SK-N-SH (cell line): ENCODE measurements at places on chromosomes 12 and 14. TPM values are rescaled to one million over a fixed set of nuclear protein-coding genes. Genes with fewer than 3 reads are reported as not detected.

DNA sequence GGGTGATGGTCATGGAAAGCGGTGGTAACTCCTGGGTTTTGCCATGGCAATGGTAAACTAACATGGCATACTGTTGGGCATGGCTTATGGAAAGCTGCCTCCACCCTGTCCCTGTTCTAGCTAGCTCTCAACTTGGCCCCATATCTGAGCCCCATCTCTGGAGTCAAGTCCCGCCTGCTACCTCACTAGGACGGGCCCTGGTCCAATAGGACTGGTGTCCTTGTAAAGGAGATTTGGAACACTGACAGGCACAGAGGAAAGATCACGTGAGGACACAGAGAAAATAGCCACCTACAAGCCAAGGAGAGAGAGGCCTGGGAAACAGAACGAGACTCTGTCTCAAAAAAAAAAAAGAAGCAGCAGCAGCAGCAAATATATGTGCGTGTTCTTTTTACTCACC lies 59.8 kb downstream of the RNFT2 start:
- DNase-seq, result no peak

NEUROD4 gene
- not detected in 2 replicates for polyA plus RNA-seq

UBR7 gene
- polyA plus RNA-seq, result 28.2 and 29.7 TPM in 2 replicates

IAPP gene
- polyA plus RNA-seq, result 0.42 TPM in 1 of 2 replicates, not detected in the other

KCNMB4 gene
- polyA plus RNA-seq, result 0.74 and 1.0 TPM in 2 replicates

DNA sequence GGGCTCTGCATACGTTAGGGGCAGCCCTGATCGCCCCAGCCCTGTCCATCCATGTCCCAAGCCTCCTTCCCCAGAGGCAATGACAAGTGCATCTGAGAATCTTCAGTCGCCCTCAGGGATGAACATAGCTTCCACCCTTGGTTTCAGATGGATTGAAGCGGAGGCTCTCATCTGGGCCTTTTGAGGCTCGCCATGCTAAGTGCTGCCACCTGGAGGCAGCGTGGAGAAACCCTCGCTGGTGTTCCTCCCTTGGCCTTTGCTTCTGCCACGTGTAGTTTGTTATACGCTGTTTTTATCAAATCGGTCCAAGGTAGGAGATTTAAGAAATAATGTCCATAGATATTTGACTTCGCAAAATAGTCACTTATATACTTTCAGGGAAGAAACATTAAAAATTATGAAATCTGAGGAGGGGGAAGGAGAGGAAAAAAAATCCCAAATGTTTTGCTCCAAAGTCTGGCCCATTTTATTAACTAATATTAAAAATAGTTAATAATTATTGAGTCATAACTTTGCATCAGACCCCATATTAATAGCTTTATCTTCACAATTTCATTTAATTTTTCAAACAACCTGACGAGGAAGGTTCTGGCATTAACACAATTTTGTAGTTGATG lies 28.8 kb upstream of the LRRC10 start:
- peak; percentile 73 for DNase-seq

BRMS1L gene
- polyA plus RNA-seq, result 7.1 and 9.1 TPM in 2 replicates

DNA sequence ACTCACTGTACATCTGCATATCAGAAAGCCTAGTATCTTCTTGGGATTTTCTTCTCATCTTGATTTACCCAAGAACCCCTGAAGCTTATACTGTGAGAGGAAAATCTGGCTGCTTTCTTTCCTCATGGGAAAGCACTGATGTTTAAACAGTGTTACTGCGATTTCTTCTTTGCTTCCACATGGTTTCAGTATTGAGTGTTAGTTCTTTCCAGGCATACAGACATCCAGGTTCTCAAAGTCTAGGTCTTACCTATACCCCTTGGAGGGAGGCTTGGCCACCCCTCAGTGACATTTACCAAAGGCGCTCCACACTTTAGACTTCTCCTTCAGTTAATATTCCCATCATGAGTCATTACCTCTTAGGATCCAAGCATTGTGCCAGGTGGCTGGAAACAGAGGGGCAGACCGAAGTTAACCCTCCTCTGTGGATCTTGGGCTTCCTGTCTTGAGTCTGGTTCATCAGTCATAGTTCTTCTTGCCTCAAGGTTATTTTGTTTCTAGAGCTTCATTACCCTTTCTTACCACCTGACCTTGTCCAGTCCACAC lies 79.1 kb downstream of the TMEM117 start:
- no peak for DNase-seq

GRCh38 chr14:46490238-46490685 lies 161.3 kb downstream of the RPL10L start:
- no peak for DNase-seq

- DNase-seq, result no peak
These were observed 45.4 kb downstream of the VCPKMT start for GRCh38 chr14:50070840-50071548.

- DNase-seq, result peak; percentile 96
These were observed at the start of gene BICD1 for GRCh38 chr12:32106517-32107358. Gene BICD1, plus strand, starts transcription at chr12:32106847. Its CDS starts 485 bp downstream, at chr12:32107332.

GZMB gene
- polyA plus RNA-seq, result not detected in 2 replicates

DNA sequence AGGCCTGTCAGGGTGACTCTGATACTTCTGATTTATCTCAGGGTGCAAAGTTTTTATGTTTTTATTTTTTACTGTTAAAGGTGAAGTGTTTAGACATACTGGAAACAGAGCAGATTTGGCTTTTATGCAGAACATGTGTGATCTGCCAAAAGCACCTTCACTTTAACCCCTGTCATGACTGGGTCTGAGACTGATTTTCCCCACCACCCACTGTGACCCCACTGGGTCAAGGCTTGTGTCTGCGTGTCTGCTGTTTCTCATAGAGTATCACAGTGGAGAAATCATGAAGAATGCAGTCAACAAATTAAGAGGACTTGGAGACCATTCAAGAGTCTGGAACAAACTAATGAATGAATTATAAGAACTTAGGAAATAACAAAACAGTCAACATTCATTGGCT lies 131.2 kb downstream of the SPTSSA start:
- no peak for DNase-seq

GRCh38 chr14:90760591-90761316 lies 55.5 kb downstream of the TTC7B start:
- peak; percentile 48 for DNase-seq

DNA sequence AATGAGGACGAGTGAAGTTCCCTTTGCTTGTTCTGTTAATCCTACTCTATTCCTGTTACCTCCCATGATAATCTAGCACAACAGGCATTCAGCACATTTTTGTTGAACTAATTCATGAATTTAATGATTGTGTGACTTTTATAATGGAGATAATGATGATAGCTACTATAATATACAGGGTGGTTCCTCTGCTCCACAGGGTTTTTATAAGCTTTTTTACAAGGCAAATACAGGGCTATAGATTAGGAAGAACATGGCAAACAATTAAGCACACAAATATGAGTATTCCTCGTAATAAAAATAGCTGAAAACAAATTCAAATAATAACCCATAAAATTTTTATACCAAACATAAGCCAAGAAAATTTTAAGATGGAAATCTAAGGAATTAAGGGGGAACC lies 145.6 kb upstream of the TMTC1 start:
- DNase-seq, result no peak

GRCh38 chr14:83217492-83217891 lies 1683.8 kb upstream of the SEL1L start:
- no peak for DNase-seq

CLEC1B gene
- polyA plus RNA-seq, result not detected in 2 replicates

- no peak for DNase-seq
These were observed 98.9 kb downstream of the CMKLR1 start for GRCh38 chr12:108240027-108240785.

CLMN gene
- 1.4 TPM in 2 replicates for polyA plus RNA-seq

DNA sequence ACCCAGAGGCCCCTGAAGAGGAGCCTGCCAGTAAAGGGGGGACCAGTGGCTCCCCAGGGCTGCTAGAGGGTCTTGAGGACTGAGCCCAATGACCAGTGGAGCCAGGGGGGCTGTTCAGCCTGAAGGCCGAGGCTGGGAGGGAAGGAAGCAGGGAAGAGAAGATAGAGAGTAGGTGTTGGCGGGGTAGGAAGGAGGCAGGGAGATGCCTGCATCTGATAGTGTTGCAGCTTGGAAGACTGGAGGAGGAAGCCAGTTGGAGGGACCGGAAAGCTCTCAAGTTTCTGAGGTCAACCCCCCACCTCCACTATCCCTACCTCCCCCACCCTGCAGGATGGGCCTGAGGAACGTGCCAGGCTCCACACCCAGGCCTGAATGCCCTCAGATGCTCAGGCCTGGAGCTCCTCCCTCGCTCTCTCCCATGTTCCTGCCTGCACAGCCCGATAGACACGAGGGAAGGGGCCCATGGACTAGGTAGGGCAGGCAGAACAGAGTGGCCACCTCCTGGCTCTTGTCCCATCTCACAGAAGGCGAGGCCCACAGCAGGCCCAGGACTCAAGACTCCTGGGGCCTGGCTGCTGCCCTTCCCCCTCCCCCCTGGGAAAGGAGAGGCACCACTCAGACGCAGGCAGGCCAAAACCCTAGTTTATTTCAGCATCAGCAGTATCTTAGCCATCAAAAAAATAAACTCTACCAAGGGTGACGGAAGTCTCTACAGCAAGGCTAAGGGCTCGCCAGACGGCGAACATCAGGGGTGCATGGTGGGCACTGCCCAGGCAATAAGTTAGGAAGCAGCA lies 3.4 kb downstream of the CKB start:
- DNase-seq, result peak; percentile 26

FOXG1 gene
- not detected in 2 replicates for polyA plus RNA-seq

NGB gene
- polyA plus RNA-seq, result not detected in 2 replicates

TRPV4 gene
- polyA plus RNA-seq, result 5.2 and 5.4 TPM in 2 replicates

DNA sequence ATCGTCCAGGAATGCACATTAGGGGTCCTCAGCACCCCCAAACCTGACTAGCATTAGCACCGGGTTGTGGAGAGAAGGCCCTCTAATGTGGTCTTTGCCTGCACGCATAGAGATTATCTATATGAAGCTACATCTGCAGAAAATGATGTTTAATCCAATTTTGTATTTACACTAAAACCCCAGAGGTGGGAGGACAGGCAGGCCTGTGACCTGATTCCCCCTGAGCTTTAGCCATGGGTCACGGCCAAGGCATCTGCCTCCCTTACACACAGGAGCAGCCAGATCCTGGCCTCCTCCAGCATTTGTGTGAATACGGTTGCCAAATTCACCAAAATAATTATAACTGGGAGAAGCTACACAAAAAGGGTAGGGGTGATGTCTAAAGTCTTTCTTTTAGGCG lies 7.0 kb downstream of the APOLD1 start:
- peak; percentile 73 for DNase-seq

PAPOLA gene
- polyA plus RNA-seq, result 53.7 and 78.0 TPM in 2 replicates

DNA sequence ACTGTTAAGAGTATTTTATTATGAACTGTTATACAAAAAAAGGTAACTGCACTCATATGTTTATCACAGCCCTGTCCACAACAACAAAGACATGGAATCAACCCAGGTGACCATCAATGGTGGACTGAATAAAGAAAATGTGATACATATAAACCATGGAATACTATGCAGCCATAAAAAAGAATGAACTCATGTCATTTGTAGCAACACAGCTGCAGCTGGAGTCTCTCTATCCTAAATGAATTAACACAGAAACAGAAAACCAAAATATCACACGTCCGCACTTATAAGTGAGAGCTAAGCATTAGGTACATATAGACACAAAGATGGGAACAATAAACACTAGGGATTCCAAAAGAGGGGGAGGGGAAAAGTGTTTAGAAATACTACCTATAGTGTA lies 95.8 kb downstream of the BCAT1 start:
- no peak for DNase-seq

DNA sequence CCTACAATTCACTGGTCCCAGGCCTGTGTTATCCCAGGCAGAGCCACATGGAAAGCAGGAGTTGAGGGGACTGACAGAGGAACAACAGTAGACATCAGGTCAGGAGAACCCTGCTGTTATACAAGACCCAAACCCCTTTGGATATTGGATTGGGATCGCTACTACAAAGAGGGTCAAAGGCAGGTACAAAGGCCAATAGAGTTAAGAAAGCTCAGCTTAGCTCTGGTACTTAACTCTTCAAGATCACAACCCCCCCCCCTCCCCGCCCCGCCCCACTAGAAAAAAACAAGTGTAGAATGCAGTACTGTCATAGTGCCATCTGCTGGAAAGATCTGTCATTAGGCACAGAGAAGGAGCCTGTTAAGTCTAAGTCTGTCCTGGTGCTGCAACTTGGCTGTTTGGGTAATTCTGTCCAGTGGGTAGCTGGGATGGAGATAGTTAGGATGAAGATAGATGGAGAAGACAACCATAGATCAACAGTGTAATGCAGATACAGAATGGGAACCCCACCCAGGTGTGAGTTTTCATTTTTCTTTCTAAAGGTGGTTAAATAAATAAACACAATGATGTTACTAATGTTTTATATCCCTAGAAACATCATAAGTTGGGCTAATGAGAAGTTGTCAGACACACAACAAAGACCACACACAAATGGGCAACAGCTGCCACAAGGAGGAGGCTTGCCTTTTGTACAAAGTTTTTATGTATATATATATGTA lies 17.2 kb downstream of the REM2 start:
- DNase-seq, result peak; percentile 72

- no peak for DNase-seq
These were observed 119.6 kb downstream of the KCNMB4 start for GRCh38 chr12:70485704-70486103.

GRCh38 chr12:3518902-3519301 lies 27.9 kb downstream of the PRMT8 start:
- no peak for DNase-seq

DNA sequence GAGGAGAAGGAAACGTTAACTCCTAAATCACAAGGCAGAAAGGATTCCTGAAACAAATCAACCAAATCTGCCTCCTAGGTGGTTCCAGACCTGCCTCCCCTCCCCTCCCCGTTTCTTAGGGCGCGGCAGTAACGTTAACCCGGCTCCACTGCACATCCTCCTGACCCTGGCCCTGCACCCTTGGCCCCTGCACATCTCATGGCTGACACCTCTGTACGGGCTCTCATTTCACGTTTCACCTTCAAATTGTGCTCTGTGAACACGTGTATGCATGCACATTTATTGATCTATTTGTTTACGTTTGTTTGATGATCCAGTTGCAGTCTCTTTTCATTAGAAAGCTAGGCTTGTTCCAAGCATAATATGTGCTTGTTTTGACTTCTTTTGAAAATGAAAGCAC lies 358.1 kb downstream of the ADGRD1 start:
- DNase-seq, result no peak

DNA sequence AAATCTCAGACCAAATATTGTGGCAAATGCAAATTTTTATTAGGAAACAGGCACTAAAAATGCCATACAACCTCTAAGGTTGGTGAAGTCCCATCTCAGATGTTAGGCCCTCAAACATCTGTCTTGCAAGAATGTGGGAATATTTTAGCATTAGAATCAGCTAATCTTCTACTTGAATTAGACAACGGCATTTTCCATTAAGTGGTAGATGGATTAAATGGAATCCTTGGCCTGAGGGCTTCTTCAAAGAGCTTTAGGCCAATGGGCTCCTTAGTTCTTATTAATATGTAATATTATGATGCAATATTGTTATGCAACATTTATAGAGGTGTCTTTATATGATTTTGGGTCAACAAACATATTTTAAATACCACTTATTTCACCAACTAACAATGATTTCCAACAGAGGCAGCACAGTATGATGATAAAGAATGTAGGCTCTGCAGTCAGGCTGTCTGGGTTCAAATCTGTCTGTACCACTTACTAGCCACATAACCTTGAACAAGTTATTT lies 122.9 kb upstream of the PLEKHA5 start:
- DNase-seq, result no peak

GRCh38 chr14:94774344-94775090 lies 4.6 kb upstream of the GSC start:
- no peak for DNase-seq

- DNase-seq, result no peak
These were observed 391.8 kb upstream of the PRICKLE1 start for GRCh38 chr12:42981379-42981778.
